Activated CD4-positive, alpha-beta T cell treated with anti-CD3 and anti-CD28 coated beads for 48 hours (primary cell): ENCODE measurements at places on chromosomes 2 and 18.
A peak's percentile ranks its signal among the peaks of the same experiment; 100 is the strongest.

DNA sequence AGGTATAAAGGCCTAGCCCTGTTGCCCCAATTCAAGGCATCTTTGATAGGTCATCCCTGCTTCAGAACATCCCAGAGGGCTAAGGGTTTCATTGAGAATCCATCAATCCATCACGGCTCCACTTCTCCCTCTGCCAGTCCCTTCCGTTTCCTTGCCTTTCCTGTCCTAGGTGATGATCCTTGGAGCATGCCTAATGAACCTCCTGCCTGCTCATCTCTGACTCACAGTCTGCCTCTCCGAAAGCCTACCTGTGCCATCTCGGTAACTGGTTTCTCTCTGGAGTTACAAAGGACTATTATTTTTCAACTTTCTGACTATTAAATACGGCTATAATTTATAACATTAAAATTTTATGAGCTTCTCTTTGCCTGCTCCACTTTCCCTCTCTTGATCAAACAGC is 36.7 kb upstream of the OSBPL6 start:
- no peak for DNase-seq

GRCh38 chr2:29401994-29402393 is 286.8 kb downstream of the CLIP4 start:
- no peak for DNase-seq

GRCh38 chr18:53864770-53865169 is 359.7 kb downstream of the MBD2 start:
- no peak for DNase-seq

- DNase-seq, result no peak
Measured at GRCh38 chr2:17035010-17035409, 369.4 kb upstream of the CYRIA start.

GRCh38 chr18:23721696-23722480 is 32.6 kb downstream of the LAMA3 start:
- DNase-seq, result no peak

DNA sequence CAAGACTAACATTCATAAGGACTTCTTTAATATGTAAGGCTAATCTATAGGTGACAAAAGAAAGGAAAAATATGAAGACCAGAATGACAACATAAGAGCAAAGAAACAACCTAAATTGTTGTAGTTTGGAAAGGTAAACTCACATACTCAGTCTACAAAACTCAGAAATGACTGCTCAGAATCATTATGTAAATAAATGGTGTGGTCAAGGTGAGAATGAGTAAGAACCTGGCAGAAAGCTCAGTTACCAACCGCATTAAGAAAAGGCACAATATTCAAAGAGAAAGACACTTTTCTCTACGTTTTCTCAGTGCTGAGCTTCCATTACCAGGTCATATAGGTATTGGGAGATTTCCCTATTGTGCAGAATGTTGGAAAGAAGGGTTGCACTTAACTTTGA is 15.8 kb downstream of the ATF2 start:
- no peak for DNase-seq

DNA sequence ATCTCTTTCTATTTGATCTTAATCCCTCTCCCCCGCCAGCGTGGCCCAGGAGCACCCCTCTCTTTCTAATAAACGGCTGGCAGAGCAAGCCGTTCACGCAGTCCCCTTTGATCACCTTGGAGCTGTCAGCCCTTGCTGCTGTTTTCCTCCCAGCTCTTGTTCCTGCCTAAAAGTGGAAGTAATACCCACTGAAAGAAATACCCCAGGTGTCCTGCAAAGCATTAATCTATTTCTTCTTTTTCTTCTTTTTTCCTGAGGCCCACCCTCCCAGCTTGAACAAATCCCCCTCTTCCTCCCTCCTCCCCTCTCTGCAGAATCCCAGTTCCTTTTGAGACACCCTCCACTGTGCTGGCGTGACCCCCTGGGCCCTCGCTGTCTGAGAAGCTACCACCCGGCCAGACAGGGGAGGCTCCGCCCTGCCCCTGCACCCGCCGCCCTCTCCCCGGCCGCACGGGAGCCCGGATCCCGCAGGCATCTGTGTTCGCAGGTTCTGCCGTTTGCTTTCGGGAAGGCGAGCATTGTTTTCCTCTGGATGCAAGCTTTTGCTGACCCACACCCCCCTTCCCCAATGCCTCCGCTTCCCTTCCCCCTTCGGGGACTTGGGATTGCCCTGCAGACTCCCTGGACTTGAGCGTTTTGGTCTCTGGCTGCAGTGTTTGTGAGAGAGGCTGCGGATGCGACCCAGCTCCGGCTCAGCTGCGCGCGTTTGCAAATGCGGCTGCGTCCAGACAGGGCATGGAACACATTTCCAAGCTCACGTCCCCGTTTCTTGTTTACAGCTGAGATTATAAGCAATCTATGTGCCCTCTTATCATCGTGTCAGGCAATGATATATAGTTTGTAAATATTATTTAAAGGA is 631.5 kb downstream of the NYAP2 start:
- DNase-seq, result peak; percentile 50

DNA sequence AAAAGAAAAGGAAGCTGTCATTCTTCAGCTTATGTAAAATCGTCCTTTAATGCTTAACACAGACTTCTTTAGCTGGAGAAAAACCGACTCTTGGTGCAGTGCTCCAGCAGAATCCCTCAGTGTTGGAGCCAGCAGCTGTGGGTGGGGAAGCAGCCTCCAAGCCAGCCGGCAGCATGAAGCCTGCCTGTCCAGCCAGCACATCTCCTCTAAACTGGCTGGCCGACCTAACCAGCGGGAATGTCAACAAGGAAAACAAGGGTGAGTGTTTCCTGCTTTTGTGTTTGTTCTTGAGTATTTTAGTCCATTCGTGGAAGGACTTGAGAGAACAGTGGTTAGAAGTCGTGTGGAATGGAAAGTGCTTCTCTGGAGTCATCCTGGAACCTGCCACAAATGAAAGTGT is 38.9 kb downstream of the KDM3A start:
- DNase-seq, result no peak

DNA sequence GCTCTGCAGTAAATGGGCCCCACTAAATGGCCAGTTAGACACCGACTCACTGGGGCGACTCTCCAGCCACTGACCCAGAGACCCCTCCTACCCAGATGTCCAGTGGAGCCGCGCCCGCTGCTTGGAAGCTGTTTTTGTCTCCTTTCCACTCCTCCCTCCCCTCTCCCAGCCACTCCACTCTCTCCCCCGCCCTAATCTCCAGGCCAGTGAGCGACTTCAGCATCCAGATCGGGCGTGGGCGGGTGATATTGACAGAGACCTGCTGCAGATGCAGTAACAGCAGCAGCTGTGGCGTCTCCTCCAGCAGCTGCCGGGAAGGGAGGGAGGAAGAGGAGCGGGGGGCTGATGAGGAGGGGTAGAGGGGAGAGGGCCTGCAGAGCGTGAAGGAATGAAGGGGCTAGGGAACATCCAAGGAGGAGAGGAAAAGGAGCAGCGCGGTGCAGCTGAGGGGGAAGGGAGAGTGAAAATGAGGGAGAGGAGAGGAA is at the start of gene SCN7A:
Gene SCN7A (minus strand): TSS at position 110 of the 485 bp plus-strand sequence. CDS start 16,553 bp downstream, outside the sequence.
- DNase-seq, result peak; percentile 18

DNA sequence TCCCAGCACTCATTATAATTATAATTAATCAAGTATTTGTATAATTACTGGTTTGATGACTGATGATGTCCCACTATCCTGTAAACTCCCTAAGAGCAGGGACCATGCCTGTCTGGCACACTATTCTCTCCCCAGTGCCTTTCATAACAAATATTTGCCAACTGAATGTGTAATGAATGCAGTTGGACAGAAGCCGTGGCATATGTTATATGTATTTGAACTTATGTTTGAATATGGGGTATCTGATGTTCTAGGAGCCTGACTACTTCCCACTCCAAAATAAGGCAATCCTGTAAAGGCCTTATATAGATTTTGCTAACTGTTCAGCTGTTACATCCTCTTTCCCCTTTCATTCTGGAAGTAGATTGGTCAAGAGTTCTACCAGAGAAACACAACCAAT is 19.7 kb downstream of the OSBPL6 start:
- DNase-seq, result no peak

GRCh38 chr2:223549215-223549614 is 52.9 kb downstream of the SCG2 start:
- no peak for DNase-seq

- DNase-seq, result no peak
Measured at GRCh38 chr2:151713291-151713903, 20.9 kb downstream of the NEB start.

- no peak for DNase-seq
Measured at GRCh38 chr2:143948710-143949109, 571.2 kb downstream of the ZEB2 start.

GRCh38 chr18:22427822-22428549 is 10.3 kb upstream of the CTAGE1 start:
- DNase-seq, result no peak

DNA sequence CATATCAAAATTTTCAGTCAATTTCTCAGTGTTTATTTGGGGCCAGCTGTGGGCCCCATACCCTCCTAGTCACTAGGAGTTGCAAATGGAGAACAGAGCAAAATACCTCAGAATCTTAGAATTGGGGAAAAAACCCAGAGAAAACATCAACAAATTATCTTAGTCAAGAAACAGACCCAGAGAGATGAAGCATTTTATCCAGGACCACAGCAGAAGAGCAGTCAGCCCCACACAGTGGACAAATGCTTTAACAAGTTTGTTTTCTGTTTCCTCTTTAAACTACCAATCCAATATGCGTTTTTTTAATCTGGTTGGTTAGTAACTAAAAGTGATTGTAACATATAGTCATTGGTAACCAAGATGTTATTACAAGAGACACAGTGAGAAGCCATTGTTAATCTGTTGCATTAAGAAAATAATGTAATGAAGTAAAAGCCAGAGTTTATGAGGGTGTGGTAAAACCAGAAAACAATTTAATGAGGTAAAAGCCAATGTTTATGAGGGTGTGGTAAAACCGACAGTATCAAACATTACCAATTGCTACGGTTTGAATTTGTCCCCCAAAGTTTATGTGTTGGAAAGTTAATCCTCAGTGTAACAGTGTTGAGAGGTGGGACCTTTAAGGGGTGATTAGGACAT is 60.7 kb upstream of the COX7A2L start:
- no peak for DNase-seq

GRCh38 chr18:13267431-13267873 is 48.9 kb downstream of the LDLRAD4 start:
- DNase-seq, result peak; percentile 40

DNA sequence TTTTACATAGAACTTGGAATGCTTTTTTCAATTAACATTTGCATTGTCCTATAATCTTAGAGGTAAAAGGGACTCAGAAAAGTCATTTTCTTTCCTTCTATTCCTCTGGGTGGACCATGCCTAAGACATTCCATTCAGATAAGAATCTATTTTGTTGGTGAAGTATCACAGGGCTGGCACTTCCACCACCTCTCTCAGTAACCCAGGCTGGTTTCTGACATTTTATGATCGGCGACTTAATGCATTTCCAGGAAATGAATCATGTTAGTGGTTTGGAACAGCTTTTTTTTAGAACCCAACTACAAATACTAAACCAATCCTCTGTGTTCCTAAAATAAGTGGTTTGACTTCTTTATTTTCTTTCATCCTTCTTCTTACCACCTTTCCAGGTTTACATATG is 27.0 kb downstream of the GAD1 start:
- DNase-seq, result peak; percentile 19

- DNase-seq, result peak; percentile 69
Measured at GRCh38 chr18:9082711-9083510, 19.6 kb upstream of the NDUFV2 start.

GRCh38 chr2:47223980-47224379 is 68.9 kb upstream of the STPG4 start:
- DNase-seq, result no peak

DNA sequence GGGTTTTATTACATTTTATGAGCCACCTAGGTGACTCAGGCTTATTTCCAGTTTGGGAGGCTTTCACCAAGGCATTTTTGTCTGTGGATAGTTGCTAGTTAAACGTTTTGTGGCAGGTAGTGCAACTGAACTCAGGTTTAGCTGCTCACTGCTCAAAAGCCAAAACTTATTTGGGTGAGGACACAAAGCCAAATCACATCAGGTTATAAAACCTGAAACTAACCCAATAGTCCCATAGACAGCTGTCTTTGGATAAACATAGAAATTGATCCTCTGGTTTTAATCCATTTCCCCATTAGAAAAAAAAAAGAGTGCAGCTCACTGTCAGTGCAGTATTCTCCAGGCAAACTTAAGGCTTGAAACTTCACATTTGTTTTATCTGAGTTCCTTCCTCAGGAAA is 362.6 kb upstream of the TFPI start:
- no peak for DNase-seq

GRCh38 chr2:37625796-37626571 is 45.5 kb downstream of the CDC42EP3 start:
- DNase-seq, result peak; percentile 60

GRCh38 chr18:27599202-27599829 is 414.2 kb upstream of the CHST9 start:
- DNase-seq, result peak; percentile 39

DNA sequence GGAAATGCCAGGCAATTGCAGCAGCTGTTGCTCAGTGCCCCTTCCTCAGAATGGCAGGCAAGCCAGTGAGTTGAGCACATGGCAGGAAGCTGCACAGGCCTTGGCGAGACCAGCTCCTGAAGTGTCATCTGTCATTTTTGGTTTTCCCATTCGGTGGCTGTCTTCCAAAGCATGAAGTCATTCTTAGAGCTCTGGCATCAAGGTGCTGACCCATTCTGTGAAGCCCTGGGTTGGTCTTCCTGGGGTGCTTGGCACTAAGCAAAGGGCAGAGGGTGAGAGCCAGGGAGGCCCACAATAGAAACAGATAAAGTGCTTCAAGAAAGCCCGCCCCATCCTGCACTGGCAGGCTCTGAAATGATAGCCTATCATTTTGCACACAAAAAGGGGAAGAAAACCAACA is 150.5 kb downstream of the VAPA start:
- DNase-seq, result no peak

GRCh38 chr2:3780477-3781402 is 77.4 kb downstream of the DCDC2C start:
- DNase-seq, result peak; percentile 76

DNA sequence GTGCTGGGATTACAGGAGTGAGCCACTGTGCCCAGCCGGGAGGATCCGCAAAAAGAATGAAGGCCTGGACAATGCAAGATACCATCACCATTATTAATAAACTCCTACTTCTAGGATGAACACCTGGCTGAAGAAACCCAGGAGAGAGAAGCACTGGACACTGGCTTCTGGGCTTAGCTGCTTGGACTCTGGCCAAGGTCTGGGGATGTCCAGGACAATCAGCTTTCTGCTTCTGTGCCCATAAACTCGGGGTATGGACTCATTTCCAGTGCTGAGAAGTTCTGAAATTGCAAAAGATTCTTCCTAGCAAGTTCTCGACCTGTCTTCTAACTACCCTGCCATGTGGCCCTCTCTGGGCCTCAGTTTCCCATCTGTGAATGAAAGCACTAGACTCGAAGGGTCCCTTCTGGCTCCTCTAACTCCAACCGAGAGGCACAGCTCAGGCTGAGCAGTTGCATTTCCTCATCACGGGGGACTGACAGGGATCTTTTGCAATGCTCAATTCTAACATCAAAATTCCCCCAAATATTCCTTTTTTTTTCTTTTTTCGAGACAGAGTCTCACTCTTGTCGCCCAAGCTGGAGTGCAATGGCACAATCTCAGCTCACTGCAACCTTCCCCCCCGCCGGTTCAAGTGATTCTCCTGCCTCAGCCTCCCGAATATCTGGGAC is 2.4 kb upstream of the SH2D6 start:
- DNase-seq, result no peak

GRCh38 chr18:71168557-71169145 is 879.8 kb downstream of the SOCS6 start:
- no peak for DNase-seq

GRCh38 chr2:95231723-95232122 is 24.4 kb downstream of the ZNF892 start:
- DNase-seq, result peak; percentile 64
